ENCODE measurements at places on chromosomes 13 and 19.

DNA sequence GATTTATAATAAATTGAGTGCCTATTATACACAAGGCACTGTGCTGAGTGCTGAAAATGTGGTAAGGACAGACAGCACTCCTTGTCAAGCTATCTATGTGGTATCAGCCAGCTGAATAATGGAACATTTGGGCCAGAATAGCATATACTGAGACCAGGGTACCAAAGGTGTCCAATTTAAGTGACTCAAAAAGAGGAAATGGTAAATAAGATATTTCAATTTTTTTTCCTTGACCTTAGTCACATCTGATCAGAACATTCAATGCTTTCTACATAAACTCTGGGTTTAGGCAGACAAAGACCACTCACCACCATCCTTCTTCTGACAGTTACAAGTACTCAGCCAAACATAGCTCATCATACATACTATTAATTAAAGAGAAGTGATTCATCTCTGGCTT is 43.2 kb downstream of the RCBTB2 start:
- DNase-seq: no peak

DNA sequence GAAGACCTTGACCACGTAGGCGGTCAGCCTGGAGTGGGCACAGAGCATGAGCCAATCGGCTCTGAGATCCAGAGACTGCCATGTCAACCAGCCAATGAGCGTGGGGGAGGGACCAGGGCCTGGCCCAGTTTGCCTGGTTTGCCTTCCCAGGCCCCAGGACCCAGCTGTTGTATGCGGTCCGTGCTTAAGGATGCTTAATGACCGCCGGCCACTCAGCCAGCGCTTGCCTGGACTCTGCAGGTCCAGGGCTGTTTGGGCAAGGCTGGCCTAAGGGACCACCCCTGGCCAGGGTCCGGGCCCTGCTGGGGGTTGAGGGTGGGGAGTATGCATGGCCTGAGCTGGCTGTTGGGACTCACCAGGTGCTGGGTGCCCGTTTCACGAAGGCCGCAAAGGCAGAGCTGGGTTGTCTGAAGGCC is 23.1 kb upstream of the TNFSF14 start:
- DNase-seq: no peak

DNA sequence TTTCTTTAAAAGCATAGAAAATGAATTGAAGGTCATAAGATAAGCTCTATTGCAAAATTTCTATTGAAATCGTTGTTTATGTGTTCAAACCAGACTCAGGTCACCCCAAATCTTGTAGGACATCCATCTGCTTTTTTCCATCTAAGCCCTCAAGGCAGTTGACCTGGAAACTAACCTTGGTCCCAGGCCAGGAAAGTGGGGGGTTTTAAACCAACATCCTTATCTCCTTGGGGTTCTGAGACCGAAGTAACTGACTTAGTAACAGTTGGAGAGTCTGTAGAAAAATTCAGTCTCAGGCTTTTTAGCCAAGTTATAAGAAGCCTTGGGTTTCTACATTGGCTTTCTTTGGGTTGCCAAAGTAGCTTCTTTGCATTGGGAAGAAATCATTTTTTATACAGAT is 23.4 kb downstream of the ZNF507 start:
- no peak for DNase-seq

DNA sequence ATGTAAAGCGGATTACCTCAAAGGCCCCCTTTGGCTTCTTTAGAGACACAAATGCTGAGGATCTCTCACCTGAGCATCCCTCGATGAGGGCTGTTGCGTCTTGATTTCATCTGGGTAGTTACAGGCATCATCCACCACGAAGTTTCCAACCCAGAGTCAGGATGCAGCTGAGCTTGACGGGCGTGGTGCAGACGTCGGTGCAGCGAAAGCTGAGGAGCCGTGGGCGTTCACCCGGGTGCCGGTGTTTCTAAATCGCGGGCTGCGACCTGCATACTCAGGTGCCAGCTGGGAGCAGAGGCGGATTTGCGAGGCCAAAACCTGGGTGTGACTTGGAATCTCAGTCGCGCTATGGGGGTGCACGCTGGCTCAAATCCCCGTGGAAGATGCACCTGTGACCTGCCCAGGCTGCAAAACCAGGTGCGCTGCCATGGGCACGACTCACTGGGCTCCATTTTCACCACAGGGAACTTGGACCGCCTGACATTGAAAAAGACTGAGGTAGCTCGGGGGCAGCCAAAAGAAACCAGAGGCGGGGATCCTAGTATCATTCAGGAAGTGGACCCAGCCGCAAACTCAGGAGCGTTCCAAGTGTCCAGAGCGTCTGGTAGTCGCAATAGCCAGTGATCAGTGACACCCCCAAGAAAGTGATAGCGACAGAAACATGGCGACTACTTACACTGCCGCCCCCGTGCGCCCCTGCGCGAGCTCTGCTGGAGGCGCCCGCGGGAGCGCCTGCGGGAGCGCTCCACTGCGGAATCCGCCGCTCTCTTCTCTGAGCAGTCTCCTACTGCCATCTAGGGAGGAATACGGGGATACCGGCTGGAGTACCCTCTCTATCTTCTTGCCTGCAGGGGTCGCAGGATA is 36.4 kb upstream of the IGFL4 start:
- DNase-seq: peak; percentile 64

DNA sequence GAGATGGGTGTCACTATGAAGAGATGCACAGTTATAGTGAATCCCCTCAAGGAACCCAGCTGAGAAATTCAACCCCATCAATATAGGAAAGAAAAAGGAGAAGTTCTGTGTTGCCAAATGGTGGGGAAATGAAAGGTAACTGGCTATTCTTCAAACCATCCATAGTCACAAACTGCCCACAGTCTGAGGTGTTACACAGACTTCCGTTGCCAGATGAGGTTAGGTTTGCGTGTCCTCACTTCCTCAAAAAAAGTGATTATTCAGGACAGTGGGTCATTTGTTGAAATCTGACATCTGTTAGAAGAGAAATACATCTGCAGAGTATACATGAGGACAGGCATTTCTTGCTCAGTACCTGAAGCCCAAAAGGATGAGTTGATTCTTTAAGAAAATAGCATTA is 9.0 kb downstream of the SIGLEC5 start:
- DNase-seq: no peak

DNA sequence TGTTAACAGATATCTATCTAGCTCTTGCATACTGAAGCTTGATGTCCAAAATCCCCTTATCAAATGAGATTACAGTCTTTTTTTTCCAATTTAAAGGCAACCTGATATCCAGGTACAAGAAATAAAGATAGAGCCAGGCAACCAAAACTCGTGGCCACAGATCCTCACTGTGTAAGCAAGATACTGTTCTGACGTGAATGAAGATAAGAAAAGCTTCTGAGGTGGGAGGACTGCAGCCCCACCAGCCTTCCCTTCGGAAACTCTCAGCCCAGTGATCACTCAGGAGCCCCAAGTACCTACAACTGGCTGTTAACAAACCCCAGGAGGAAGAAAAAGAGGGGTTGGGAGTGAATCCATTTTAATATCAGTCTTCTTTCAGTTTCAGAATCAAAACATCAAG is 191.6 kb downstream of the EFNB2 start:
- peak; percentile 58 for DNase-seq

DNA sequence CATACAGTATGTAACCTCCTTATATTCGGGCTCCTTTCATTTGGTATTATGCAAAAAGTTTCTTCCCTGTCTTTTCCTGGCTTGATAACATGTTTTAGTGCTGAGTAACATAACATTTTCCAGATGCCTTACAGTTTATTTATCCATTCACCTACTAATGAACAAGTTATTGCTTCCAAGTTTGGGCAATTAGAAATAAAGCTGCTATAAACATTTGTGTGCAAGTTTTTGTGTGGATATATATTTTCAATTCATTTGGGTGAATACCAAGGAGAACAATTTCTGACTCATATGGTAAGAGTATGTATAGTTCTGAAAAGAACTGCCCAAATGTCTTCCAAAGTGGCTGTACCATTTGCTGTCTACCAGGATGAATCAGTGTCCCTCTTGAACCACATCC is 360.9 kb downstream of the PCDH17 start:
- no peak for DNase-seq

DNA sequence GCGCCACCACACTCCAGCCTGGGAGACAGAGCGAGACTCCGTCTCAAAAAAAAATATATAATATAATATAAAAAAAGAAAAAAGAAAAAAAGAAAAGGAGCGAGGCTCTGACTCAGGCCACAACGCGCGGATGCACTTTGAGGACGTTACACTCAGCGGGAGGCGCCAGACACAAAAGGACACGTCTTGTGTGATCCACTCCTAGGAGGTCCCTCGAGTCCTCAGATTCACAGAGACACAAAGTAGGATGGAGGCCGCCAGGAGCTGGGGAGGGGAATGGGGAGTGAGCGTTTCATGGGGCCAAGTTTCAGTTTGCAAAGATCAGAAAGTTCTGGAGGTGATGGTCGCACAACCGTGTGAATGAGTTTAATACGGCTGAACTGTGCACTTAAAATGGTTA is 8.5 kb upstream of the ABHD17A start:
- DNase-seq: no peak

DNA sequence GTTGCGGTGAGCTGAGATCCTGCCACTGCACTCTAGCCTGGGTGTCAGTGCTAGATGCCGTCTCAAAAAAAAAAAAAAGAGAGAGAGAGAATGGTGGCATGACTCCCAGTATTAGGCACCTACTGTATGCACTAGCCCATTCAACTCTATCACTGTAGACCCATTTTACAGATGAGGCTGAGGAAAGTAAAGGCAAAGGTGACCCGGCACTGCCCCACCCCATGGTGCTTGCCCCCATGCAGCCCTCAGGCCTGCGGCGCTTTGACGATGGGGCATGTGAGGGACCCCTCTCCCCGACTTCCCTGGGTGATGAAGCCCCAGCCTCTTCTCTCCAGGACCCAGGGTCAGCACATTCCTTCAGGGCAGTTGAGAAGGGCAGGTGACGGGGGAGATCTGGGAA is 7.3 kb downstream of the NPAS1 start:
- no peak for DNase-seq

- no peak for DNase-seq
Observed at GRCh38 chr19:16106121-16106520, 5.6 kb upstream of the RAB8A start.

DNA sequence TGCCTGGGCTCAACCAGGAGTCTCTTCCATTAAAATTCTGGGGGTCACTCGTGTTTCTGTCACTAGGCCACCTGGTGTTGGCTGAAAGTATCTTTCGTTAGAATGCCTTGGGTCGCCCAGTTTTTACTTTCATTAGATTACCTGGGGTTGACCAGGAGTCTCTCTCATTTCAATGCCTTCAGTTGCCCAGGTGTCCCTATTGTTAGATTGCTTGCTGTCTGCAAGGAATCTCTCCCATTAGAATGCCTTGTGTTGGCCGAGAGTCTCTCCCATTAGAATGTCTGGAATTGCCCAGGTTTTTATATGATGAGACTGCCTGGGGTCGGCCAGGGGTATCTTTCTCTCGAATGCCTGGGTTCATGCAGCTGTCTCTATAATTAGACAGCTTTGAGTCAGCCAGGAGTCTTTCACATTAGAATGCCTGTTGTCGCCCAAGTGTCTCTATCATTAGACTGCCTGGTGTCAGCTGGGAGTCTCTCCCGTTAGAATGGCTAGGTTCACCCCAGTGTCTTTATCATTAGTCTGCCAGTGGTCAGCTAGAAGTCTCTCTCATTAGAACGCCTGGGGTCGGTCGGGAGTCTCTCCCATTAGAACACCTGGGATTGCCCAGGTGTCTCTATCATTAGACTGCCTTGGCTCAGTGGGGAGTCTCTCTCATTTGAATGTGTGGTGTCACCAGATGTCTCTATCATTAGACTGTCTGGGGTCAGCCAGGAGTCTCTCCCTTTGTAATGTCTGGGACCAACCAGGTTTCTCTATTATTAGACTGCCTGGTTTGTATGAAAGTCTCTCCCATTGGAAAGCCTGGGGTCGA is 1446.8 kb downstream of the UQCRFS1 start:
- no peak for DNase-seq

Data from NCI-H226 (cell line).